ENCODE measurements at places on chromosomes 6 and 20.

DNA sequence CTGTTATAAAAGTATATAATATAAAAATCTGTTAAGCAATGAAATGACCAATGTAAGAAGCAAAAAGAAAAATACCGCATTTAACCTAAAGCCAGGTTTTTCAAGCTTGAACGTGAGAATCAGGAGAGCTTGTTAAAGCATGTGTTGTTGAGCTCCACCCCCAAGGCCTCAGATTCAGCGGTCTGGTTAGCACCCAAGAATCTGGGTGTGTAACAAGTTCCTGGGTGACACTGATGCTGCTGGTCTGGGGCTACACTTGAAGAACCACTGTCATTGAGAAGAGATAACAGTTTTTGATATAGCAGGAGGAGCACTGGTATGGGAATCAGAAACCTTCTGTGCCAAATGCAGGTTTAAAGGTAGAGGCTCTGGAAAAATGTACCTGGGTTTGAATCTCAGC lies 154.0 kb downstream of the ID4 start:
- DNase-seq: no peak

DNA sequence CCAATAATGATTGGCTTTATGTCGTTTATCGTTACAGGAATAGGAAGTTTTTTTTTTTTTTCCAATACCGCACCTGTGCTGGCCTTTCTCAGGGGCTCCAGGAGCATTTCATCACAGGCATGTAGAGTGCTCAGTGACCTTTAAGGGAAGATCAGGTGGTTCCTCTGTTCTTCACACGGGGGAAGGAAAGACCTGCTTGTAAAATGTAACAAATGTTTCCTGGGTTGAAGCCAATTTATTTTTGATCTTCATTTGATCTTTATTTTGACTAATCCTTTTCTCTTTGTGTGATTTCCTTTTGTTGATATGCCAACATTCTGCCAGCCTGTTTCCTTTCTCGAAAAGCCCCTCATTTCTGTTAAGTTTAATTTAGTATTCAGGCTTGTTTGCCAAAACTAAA lies 61.9 kb upstream of the HBS1L start:
- DNase-seq: no peak

- DNase-seq: no peak
Observed at GRCh38 chr20:63856098-63856511, 5.2 kb upstream of the ABHD16B start.

DNA sequence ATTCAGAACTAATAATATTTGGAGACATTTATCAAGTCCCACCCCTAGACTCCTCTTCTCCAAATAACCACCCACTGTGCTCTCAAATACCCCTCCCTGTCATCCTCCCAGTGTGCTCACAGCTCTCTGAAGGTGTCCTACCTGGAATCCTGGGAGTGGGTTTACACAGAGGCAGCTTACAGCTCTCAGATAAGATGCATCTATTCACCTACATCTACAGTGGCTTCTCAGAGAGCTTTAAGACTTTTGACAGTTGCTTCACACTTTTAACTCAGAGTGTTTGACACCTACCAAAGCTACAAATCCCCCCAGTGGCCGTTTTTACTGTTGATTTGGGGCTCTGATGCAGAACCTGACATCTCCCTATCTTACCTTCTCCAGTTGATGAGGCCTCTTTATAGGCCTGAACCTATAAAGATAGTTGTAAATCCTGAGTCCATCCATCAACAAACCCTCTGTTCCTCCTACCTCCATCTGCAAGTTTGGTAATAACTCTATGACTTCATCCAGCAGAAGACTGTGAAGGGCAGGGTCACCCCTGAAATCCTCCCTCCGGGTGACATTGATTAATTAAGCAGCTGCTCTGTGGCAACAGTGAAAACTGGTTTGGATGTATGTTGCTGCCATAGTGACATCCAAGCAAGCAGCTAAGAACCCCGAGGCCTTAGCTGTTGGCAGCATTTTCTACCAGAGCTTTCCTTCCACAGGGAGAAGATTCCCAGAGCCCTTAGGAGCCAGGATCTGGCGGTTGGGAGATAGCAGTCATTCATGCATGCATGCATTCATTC lies 226.1 kb upstream of the RREB1 start:
- DNase-seq: no peak

- no peak for DNase-seq
Observed at GRCh38 chr6:80489911-80490635, 383.6 kb downstream of the BCKDHB start.

GRCh38 chr6:141598487-141598886 lies 534.2 kb upstream of the GJE1 start:
- DNase-seq: no peak

DNA sequence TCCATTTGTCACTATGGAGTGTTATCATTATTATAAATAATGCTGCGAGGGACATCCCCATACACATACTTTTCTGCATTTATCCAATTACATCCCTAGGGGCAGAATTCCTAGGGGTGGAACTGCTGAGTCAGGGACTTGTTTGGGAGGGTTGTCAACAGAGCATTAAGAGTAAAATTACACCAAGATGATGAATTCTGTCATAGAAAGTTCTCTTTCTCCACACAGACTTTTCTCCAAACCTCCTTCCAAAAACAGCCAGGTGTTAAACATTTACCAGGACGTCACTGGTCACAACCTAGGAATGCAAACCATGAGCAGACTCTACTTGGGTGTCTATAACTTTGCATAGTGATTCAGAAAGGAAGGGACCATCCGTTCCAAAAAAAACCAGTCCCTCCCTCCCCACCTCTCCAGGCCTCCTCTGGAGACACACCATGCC lies 95.5 kb downstream of the PRND start:
- DNase-seq: no peak

DNA sequence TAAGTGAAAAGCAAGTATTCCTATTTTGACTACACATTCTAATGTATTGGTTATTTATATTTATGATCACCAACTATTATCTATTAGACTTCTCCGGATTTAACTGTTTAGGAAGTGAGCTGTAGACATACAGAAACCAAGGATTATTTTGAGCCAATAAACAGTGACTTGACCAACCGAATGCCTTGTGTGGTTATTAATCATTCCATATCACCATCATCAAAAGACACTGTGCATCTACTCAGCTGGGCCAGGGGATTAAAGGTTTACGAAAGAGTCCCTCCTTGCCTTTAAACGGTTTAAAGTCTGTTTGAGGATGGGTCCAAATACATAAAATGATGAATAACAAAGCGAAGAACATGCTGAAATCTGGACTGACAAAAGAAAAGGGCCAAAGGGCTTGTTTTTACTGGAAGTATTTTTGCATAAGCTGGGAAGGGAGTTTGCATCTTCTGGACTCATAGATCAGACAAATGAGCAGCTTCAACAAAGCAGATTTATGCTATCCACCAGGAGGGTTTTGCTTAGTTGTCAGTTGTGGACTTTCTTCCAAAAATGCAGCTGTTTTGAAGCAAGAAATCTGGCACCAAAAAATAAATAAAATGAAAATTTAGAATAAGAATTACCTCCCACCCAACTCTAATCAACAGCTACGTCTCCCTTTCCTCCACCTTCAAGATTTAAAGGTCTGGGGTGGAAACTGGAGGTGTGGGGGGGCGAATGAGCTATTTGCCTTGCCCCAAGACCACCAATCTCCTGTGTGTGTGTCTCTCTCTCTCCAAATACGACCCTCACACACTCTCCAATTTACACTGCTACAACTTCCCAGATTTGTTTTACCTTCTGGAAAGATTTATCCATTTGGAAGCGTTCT lies 33.6 kb upstream of the ID4 start:
- no peak for DNase-seq

GRCh38 chr6:16480763-16481560 lies 242.6 kb downstream of the GMPR start:
- DNase-seq: no peak

DNA sequence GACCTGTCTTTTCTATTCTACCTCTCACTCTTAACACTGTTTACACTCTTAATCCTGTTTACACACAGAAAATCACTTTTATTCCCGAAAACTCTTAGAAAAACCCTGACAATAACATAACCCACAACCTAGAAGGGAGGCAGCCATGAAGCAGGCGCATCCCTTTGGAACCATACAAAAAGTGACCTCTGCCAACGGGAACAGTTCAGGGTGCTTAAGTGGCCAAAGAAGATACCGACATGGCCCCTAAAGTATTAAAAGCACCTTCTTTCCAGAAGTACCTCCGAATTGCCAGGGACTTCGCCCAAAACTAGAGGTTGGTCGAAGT lies 490 bp downstream of the MMUT start:
- DNase-seq: no peak

GRCh38 chr6:159038914-159039884 lies 5.6 kb downstream of the TAGAP start:
- DNase-seq: no peak

DNA sequence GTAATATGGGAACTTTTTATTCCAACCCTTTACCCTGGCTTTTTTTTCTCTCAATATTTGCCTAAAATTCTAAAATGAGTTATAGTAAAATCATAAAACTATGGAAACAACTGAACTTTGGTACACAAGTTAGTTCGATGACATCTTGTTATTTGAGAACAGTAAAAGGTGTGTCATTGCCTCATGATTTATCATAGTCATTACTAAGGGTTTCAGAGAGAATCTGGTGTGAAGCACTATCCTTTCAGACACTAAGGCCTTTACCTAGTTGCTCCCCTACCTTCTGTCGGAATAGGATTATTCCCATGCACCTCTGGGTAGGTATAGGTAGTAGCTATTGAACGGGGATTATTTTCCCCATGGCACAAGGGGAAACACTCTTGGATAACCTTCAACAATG lies 11.4 kb downstream of the TAF11 start:
- no peak for DNase-seq

GRCh38 chr20:30815577-30816181 lies 441.8 kb upstream of the DEFB115 start:
- no peak for DNase-seq

- no peak for DNase-seq
Observed at GRCh38 chr6:109318328-109318876, 63.9 kb downstream of the CD164 start.

- no peak for DNase-seq
Observed at GRCh38 chr6:75489025-75489424, 4.6 kb downstream of the FILIP1 start.

- no peak for DNase-seq
Observed at GRCh38 chr6:89311853-89312531, 3.1 kb downstream of the GABRR2 start.

DNA sequence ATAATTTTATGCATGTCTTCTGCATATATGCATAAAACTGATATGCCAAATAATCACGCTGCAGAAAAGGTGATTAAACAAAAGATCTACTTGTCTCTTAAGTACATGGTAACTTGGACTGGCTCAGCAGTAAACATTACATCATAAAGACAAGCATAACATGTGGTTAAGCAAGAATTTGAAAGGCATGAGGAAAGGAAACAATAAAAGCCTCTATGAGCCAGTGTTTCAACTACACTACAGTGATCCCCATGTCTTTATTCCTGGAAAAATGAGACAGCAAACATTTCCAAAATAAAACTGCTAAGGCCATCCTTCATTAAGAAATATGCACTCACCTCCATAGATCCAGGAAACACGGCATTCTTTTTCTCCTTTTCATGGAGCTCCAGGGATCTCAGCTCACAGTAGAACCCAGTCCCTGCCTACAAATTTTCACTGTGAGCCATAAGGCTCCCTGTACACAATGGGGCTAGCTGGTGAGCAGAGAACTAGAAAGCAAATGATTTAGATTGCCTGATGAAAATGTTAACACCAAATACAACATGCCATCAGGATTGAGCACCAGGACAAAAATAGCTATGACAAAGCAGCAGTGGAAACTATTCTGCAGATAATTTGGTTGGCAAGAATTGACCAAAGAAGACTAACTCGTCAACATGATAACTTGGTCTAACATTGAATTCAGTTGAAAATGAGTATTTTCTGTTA lies 156.1 kb downstream of the COL21A1 start:
- DNase-seq: no peak

GRCh38 chr20:38987777-38988176 lies 25.6 kb downstream of the DHX35 start:
- no peak for DNase-seq

- no peak for DNase-seq
Observed at GRCh38 chr6:36793296-36793912, 45.8 kb downstream of the CPNE5 start.

DNA sequence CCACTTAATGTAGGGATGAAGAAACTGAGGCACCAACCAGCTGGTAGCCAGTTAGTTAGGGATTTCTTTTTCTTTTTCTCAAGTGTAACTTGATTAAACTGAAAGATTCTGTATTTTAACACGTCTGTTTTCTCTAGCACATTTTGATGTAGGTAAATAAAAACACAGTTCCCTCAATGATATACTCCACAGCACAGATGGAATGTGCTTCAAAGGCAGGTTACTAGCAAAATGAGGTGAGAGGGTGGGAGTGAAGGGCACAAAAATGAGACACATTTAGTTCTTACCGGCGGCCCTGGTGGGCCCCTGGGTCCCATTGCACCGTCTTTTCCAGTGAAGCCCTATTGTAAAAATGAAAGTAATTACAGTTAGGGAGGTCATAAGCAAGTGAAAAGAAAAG lies 108.9 kb downstream of the COL12A1 start:
- no peak for DNase-seq

- no peak for DNase-seq
Observed at GRCh38 chr20:32442630-32443373, 84.7 kb downstream of the ASXL1 start.

GRCh38 chr20:63115651-63116411 lies 100.1 kb downstream of the YTHDF1 start:
- DNase-seq: no peak

DNA sequence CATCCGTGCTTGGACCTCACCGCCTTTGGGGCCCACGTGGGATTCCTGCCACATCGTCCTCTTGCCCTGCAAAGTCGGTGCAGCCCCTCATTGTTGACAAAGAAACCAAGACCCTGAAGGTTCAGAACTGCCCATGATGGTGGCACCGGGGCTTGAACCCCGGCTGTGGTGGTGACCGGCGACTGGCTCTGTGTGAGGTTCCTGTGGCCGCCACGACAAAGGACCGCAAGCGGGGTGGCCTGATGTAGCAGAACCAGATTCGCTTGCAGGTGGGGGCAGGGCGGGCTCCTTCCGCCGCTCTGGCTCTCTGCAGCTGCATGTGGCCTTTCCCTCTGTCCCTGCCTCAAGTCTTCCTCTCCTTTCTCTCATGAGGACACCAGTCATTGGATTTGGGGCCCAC lies 28.7 kb downstream of the SLCO4A1 start:
- no peak for DNase-seq

DNA sequence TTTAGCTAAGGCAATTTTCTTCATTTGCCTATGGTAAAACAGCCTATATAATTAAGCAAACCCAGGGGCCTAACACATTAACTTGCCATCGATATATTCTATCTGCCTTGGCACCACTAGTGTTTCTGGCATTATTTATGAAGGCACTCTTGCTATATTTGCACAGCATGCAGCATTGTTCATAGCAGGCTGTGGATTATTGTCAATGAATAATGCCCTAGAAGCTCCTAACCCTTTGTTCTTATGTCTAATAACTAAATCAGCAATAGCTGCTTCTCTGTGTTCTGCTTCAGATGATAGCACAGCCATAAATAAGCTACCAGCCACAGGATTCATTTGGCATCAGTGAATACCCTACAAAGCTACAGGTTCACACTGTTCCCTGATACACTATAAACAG lies 254.8 kb upstream of the STXBP5 start:
- DNase-seq: no peak

DNA sequence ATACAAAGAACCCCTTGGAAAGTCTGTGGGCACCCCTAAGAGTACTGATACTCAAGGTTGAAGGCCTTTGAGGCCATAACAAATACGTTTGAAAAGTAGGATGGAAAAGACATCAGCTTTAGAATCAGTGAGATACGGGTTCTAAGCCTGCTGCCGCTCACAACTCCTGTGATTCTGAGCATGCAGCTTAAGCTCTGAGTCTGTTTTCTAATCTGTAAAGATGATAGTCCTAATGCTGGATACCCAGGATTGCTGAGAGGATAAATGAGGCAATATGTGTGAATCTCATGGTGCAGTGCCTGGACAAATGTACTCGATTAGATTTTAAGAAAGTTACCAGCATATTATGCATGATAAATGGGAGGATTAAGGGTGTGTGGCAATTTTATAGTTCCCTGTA lies 321.0 kb upstream of the HSF2 start:
- no peak for DNase-seq

Data from stimulated activated naive CD4-positive, alpha-beta T cell (primary cell).